Femur (tissue), 1 donor: ENCODE measurements at places on chromosomes 16 and 17.

- DNase-seq, result no peak
These were observed 90.5 kb downstream of the SEC14L1 start for GRCh38 chr17:77231076-77231871.

GRCh38 chr17:37438141-37438540 lies 31.5 kb downstream of the TADA2A start:
- DNase-seq, result no peak

DNA sequence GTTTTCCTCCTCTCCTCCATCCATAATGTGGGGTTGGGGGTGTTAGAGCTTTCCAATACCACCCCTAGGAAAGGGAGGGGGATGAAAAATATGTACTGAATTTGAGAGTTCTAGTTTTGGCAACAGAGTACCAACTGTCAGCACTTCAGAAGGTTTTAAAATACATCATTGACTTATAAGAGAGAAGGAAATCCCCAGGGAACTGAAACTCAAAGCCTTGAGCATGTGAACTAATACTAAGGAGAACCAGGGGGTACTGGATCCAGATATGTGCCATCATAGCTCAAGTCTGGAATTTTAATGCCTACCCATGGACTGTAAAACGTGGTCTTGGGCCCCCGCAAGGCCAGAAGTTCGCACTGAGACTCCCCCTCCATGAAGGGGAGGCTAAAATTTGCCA lies 15.8 kb downstream of the CACNG5 start:
- DNase-seq, result no peak

DNA sequence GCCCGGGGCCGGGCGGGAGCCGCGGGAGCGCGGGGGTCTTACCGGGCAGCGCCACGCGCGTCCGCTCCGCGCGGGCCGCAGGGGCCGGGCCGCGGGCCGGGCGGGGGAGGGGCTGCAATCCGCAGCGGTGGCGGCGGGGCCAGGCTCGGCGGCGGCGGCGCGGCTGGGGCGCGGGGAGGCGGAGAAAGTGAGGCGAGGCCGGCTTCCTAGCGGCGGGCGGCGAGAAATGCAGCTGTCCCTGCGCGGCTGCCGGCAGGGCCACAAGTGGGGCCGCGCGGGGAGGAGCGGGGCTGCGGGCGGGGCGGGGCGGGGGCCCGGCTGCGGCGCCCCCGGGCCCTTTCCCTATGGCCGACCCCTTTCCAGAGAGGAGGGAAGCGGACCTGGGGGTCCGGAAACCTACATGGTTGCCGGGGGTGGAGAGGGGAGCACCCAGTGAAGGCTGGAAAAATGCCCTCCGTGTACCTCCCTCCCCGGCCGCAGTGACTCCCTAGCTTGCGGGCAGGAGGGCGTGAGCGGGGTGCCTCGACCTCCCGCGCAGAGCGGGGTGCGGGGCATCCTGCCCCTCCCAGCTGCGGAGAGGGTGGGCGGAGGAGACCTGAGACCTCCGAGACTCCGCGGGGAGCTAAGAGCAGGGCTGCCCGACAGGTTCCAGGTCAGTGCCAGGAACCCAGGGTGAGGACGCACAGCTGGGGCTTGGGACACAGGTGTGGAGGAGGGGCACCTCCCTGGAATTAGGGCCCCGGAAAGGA lies at the start of gene CUEDC1:
TSS of gene CUEDC1 (minus strand) at position 230 of the 749 bp plus-strand sequence. CDS start 69,848 bp downstream, outside the sequence.
- peak; percentile 87 for DNase-seq

- peak; percentile 83 for DNase-seq
These were observed 12.0 kb upstream of the MEOX1 start for GRCh38 chr17:43673516-43674323.

- no peak for DNase-seq
These were observed 995 bp upstream of the JMJD8 start for GRCh38 chr16:684961-685696.

GRCh38 chr16:31052114-31052513 lies 18.8 kb downstream of the STX4 start:
- DNase-seq, result no peak

DNA sequence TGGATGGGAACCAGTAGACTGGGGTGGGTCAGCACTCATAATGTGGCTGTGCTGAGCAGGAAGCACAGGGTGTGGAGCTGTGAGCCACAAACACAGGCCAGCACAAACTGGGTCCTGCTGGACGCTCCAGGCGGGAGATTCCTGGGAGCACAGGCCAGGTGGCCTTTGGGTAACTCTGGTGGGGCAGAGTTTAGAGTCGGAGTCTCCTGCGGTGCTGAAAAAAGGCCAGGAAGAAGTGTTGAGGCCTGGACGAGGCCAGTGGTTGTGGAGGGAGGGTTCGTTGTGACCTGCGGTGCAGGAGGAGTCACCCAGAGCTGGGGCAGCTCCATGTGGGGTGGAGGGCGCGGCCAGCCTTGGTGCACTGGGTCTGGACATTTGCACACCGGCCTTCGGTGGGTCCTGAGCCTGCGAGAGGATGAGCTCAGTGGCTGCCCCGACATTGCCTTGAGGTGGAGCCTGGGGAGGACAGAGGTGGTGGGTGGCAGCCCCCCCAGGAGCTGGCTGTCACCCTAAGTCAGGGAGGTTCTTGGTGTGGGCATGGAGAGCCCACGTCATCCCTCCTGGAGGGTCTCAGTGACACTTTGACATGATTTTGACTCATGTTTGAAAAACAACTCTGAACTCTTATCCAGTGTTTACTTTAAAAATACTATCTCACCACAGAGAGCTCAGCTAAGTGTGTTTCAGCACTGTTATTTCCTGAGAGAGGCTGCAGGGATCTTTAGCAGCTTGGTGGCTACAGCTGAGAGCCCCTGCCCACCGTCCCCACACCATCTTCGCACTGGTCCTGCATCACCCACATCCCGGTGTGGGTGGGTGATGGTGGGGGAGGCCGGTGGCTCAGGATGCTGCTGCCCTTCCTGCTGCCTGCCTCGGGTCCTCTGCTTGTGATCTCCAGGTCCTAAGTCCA lies 98.7 kb downstream of the NPIPB11 start:
- no peak for DNase-seq

DNA sequence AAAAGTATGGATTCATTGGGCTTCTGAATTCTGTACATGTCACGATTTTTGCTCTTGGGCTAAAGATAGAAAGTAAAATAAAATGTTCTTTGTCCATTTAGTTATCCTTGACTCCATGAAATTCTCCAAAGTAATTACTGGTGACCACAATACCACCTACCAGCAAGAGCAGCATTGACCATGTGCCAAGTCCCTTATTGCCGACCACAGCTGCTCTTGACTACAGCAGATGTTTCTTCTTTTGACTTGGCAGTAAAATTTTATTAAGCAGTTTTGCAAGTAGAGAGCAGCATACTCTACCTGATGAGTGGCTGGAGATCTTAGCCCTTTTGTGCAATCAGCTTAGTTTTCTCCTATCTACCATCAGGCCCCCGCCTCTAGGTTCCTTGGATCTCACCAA lies 152.2 kb upstream of the TBX2 start:
- peak; percentile 71 for DNase-seq

- no peak for DNase-seq
These were observed 63.5 kb downstream of the IL21R start for GRCh38 chr16:27465483-27465879.

GRCh38 chr17:67569873-67570272 lies 147.9 kb upstream of the NOL11 start:
- no peak for DNase-seq

GRCh38 chr16:74474416-74474815 lies 53.1 kb upstream of the CLEC18B start:
- DNase-seq, result no peak

GRCh38 chr17:82097184-82097918 lies 685 bp downstream of the FASN start:
- DNase-seq, result no peak

- no peak for DNase-seq
These were observed 37.2 kb downstream of the ITGAE start for GRCh38 chr17:3763777-3764170.

GRCh38 chr16:66495440-66495839 lies 54.5 kb downstream of the TK2 start:
- DNase-seq, result no peak

DNA sequence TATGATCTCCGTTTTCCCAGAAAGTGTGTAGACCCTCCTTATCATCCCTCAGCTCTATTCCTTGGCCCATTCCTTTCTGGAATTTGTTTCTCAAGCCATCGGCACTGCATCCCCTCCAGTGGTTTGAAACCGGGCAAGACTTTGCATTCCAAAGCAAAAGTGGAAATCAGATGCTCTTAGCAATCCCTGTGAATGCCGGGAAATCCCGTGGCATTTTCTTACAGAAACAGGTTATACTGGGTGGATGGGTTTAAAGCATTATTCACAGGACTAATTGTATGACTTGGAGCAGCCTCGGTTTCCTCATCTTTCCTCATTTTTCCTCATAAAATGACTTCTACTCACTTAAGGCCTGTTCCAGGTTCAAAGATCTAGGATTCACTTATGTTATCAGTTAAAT lies 52.0 kb downstream of the MAP2K6 start:
- no peak for DNase-seq

DNA sequence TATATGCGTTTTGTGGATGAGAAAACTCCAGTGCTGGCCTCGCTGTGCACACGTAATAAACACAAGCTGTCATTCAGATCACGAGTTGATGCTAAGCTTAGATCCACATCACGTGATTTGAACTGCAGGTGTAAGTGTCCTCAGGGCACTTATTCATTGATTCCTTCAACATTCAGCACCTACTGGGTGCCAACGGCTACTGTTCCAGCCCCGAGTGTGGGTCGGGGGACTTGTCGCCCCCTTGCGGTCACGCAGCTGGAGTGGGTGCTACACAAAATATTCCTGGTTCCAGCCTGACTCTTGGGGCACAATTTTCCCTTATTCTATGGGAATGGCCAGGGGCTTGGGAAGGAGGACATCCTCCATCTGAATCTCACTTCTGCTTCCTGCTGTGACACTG lies 29.9 kb upstream of the GINS2 start:
- DNase-seq, result no peak

GRCh38 chr17:20920815-20921199 lies 122.0 kb downstream of the USP22 start:
- DNase-seq, result no peak

DNA sequence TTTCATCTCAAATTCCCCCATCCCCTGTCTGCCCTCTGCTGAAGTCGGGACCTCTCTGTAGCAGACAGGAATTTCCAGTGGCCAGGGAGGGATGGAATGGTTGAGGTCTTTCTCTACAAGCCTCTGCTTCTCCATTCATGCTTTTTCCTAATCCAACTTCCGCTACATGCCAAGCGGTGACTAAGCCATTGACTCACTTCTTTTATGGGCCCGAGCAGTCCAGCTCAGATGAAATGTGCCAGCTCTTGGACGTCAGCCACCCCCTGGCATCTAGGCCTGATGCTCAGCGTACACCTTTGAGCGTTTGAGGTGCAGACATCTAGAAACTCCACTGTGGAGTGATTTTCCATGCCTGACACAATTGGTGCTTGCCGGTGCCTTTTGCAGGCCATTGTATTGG lies 40.7 kb upstream of the GPR139 start:
- DNase-seq, result no peak

DNA sequence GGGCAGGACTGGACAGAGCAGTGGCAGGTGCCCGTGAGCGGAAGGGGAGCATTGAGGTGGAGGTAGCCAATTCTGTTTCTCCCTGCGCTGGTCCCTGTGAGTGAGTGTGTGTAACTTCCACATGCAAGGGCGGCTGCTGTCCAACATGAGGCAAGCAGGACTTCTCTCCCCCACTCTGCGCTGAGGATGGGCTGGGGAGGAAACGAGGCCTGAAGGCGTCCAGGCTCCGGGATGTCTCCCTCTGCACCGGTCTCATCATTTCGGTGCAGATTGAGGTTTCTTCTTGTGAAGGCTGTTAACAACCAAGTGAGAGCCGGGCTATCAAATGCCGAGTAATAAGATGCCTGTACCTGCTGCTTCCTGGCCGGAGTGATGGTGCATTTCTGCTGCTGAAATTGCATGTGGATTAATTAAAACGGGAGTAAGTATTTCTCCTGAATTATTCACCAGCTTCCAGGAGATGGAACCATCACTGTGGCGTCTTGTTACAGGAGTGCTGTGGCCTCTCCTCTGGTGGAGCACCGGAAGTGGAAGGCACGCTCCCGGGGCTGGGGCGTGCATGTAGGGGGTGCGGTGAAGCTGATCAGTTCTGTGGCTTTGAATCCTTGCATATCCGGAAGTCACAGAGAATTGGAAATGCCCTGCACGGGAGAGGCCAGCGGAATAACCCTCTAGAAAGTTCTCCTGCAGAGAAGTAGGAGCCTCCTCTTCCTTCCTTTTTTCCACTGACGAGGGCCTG lies 41.7 kb upstream of the MGAT5B start:
- DNase-seq, result no peak
